Activated naive CD4-positive, alpha-beta T cell treated with anti-CD3 and anti-CD28 coated beads, Interleukin-2, amount 10 ng/mL, durations not matched to agents 7 days and 5 days (primary cell): ENCODE measurements at places on chromosomes 6 and 20.

GRCh38 chr6:135329851-135330803, 149.0 kb downstream of the MYB start:
- H3K36me3 ChIP-seq = no peaks in the 10 kb centered on the region
- no peak for DNase-seq
- no peak overlapping the region for H3K27ac ChIP-seq
- no peaks in the 10 kb centered on the region for H3K27me3 ChIP-seq

DNA sequence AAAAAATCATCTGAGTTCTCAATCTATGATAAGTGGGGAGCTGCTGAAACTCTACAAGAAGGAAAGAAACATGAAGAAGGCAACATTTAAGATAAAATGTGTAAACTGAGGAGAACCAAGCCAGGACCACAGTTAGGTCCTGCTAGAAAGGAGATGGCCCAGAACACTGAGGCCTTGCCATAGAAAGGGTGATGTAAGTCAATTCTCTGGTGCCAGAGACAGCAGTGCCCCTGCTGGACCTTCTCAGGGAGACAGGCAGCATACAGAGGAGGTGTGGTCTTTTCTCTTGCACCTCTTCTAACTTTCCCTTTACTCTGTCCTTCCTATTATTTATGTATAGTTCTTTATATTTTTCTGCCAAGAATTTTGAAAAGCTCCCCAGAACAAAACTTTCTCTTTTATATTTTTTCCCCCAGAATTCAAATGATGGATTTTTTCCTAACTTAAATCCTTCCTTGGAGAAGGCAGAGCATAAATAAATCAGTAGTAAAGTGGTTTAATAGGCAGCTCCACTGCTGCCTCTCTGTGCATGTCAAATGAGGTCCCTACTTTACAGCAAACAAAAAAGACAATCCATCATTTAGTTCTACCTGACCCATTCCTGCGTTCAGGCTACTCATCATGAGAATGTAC, 9.0 kb downstream of the UQCC2 start:
- H3K27ac ChIP-seq = peak overlapping the region; percentile 69
- no peak overlapping the region for H3K4me3 ChIP-seq
- H3K4me1 ChIP-seq = peaks cover 26% of the 10 kb centered on the region

GRCh38 chr6:45872827-45873365, 142.8 kb downstream of the CLIC5 start:
- H3K4me3 ChIP-seq = no peak overlapping the region
- DNase-seq = no peak
- no peaks in the 10 kb centered on the region for H3K4me1 ChIP-seq
- no peak overlapping the region for H3K27ac ChIP-seq
- H3K27me3 ChIP-seq = peaks cover 10% of the 10 kb centered on the region

DNA sequence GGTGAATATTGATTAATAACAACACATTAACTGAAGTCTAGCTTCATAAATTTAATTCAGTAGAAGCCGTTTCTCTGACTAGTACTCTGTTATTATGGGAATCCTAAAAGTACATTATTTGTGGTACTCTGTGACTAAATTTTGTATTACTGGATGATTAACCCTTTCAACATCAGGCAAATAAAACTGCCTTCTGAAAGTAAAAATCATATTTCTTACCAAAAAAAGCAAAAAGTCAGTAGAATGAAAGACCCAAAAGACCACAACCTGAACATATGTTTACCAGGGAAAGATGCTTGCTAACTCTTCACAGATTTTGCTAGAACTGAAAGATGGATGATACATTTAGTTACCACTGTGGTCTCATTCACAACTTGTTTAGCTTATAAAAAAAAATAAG, 73.2 kb downstream of the AHI1 start:
- H3K36me3 ChIP-seq = peaks cover 1% of the 10 kb centered on the region
- H3K4me3 ChIP-seq = no peak overlapping the region
- peaks cover 4% of the 10 kb centered on the region for H3K4me1 ChIP-seq
- no peaks in the 10 kb centered on the region for H3K27me3 ChIP-seq

DNA sequence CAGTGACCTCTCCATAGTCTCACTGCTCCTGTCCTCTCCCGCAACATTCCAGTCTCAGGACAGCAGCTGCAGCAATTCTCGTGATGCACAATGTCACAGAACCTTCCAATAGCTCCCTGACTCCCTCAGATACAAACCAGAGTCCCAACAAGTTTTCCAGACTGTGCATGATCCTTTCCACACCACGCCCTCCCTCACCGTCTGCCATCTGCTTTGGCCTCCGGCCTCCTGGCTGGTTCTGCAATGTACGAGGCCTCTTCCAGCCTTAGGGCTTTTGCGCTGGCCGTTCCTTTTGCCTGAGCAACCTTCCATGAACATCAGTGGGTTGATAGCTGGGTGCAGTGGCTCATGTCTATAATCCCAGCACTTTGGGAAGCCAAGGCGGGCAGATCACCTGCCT, 9.6 kb downstream of the FNDC1 start:
- H3K27me3 ChIP-seq = peaks cover 28% of the 10 kb centered on the region
- no peaks in the 10 kb centered on the region for H3K36me3 ChIP-seq
- H3K4me1 ChIP-seq = peaks cover 23% of the 10 kb centered on the region
- no peak overlapping the region for H3K4me3 ChIP-seq
- H3K27ac ChIP-seq = no peak overlapping the region

- H3K27me3 ChIP-seq = peaks cover 70% of the 10 kb centered on the region
- no peak overlapping the region for H3K27ac ChIP-seq
- H3K4me1 ChIP-seq = peaks cover 11% of the 10 kb centered on the region
- no peak for DNase-seq
- no peak overlapping the region for H3K4me3 ChIP-seq
- no peaks in the 10 kb centered on the region for H3K36me3 ChIP-seq
Observed at GRCh38 chr6:39050453-39051112, 2.0 kb downstream of the GLP1R start.

DNA sequence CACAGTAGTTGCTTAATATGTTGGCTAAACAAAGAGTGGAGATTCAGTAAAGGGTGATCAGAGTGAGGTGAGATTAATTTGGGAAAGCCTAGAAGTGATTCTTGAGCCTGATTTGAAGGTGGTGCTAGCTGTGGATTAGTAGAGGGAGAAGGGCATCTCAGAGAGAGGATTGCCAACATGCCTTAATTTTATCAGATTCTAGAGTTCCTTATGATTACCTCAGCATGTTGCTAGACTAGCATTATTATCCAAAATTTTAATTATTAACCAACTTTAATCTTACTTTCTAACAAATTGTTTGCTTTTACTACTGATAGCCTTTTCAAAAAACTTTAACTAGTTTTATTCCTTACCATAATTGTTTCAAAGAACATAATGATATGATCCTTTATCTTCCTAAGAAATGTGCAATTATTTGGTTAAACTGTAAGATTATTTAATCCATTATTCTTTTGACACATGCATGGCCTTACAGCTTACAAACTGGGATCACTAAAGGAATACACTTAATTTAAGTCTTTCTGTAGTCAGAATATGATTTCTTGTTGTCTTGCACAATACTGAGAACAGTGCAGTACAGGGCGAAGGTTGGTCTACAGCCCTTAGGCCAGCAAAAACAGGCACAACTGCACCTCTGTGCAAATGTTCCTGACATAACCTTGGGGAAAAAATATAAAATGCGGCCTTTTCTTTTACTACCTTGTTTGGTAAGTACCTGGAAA, 88.9 kb downstream of the SLC16A10 start:
- no peak for DNase-seq
- no peak overlapping the region for H3K27ac ChIP-seq
- peaks cover 1% of the 10 kb centered on the region for H3K36me3 ChIP-seq
- H3K27me3 ChIP-seq = no peaks in the 10 kb centered on the region
- H3K4me1 ChIP-seq = peaks cover 19% of the 10 kb centered on the region
- H3K4me3 ChIP-seq = no peak overlapping the region

DNA sequence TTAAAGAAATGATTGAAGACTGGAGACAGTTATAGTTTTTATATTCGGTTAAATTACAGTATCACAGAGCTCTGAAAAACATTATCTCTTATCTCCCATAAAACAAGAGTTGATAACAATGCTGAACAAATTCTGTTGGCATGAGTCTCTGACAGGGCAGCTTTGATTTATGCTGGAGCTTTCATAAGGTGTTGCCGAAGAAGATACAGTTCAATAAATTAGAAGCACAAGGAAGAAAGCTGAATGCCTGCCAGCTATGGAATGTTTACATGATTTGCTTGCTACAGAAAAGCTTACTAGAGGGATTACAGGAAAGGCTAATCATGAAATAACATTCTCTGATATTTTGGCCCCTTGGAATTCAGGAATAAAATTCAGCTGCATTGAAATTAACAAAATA, 431.9 kb upstream of the GJE1 start:
- H3K27ac ChIP-seq = no peak overlapping the region

GRCh38 chr6:499617-500016, 108.1 kb downstream of the IRF4 start:
- peak overlapping the region; percentile 56 for H3K4me3 ChIP-seq
- H3K36me3 ChIP-seq = peaks cover 42% of the 10 kb centered on the region
- peak; percentile 45 for DNase-seq
- H3K4me1 ChIP-seq = peaks cover 87% of the 10 kb centered on the region
- H3K27me3 ChIP-seq = no peaks in the 10 kb centered on the region
- H3K27ac ChIP-seq = peak overlapping the region; percentile 91

- no peak for DNase-seq
- H3K27ac ChIP-seq = no peak overlapping the region
- H3K27me3 ChIP-seq = no peaks in the 10 kb centered on the region
- H3K4me3 ChIP-seq = no peak overlapping the region
- no peaks in the 10 kb centered on the region for H3K36me3 ChIP-seq
Observed at GRCh38 chr6:95545226-95545625, 32.1 kb upstream of the MANEA start.

DNA sequence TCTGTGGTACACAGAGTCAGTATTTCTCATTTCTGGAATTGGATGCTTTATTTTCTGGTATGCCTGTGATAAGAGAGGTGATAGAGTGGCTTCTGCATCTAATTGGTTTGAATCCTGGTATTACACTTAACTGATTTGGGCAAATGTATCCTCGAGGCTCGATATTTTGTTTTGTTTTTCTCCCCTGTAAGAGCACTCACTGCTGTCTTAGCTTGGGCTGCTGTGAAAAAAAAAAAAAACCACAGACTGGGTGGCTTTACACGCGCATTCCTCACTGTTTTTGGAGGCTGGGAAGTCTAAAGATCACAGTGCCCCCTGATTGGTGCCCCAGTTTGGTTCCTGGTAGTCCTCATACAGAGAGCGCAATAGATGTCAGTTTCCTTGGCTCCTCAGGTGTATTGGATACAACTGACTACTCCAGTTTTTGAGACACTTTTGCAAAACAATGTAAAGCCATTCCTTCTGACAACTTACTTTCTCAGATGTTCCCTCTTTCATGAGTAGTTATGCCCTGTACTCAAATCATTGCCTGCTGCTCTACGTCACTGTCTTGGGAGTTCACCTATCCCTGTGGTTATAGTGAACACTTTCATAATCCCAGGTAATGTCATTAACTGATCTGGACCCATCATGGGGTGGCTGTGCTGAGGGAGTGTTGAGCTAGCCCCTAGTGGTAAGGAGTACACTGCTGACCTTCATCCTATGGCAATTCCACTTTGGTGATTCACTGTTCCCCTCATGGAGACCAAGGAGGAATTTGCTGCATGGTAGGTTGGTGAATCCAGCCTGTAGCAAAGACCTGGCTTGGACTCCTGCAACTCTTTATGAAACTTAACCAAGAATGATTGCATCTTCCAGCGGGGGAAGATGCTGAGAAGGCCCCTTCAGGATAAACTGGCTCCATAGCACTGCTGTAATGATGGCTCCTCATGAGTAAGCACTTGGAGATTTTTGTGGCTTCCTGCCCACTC, 3.5 kb upstream of the ACAT2 start:
- no peak for DNase-seq
- H3K4me1 ChIP-seq = peaks cover 27% of the 10 kb centered on the region
- H3K4me3 ChIP-seq = no peak overlapping the region
- peaks cover 3% of the 10 kb centered on the region for H3K27me3 ChIP-seq

DNA sequence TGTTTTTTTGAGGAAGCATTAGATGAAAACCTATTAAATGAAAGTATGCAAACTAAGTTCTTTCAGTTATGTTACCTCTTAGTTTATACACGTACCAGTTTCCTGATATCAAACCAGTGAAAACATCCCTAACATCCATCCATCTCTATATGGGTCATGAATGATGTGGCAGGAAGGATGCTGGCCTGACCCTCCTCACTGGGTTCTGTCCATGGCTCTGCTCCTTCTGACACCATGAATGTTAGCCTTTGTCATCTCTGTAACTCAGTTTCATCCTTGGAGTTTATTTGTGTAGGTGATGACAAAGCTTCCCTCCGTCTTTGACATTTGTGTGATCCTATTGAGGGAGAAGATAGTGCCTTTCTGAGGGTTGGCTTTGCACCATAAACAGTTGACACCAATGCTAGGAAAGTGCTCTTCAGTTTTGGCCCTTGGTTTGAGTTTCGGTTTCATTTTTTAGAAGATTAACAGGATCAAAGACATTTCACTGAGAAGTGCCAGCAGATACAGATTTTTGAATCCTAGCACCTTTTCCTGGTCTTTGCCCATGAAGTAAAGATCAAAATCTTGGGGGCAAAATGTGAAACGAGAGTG, 72.0 kb upstream of the SCGN start:
- H3K36me3 ChIP-seq = no peaks in the 10 kb centered on the region
- no peak for DNase-seq
- H3K4me1 ChIP-seq = peaks cover 24% of the 10 kb centered on the region

GRCh38 chr6:157632821-157633220, 190.2 kb upstream of the SNX9 start:
- H3K27ac ChIP-seq = no peak overlapping the region
- peaks cover 6% of the 10 kb centered on the region for H3K4me1 ChIP-seq

DNA sequence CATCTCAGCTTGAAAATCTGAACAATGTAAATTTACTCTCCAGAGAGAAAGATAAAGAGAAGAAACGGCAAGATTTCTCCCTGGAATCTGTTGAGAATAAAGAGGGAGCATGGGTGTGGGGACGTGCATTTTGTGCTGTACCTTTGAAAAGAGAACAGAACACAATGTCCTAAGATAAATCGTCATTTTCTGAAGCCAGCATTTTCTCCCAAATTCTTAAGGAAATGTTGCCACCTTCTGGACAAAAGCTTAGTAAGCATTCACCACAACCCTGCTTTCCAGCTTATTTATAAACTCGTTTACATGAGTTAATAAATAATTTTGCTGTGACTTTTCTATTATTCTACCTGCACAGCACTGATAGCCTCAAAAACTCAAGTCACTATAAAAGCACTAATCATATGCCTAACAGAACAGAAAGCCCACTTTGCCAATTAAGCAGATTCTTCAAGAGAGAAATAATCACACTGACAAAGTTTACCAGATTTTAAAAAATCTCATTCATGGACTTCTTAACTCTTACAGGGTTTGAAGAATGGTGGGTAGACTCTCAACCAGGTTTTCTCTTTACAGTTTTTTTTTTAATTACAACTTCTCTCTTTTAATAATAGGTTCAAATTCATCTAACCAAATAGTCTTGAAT, 155.8 kb downstream of the MBOAT1 start:
- no peak overlapping the region for H3K4me3 ChIP-seq
- H3K27ac ChIP-seq = no peak overlapping the region
- no peaks in the 10 kb centered on the region for H3K27me3 ChIP-seq
- no peak for DNase-seq
- no peaks in the 10 kb centered on the region for H3K36me3 ChIP-seq
- H3K4me1 ChIP-seq = no peaks in the 10 kb centered on the region
